Endothelial cell (in vitro differentiated cells): ENCODE measurements at places on chromosomes 13 and 19. TPM values are rescaled to one million over a fixed set of nuclear protein-coding genes. Genes with fewer than 3 reads are reported as not detected.

DNA sequence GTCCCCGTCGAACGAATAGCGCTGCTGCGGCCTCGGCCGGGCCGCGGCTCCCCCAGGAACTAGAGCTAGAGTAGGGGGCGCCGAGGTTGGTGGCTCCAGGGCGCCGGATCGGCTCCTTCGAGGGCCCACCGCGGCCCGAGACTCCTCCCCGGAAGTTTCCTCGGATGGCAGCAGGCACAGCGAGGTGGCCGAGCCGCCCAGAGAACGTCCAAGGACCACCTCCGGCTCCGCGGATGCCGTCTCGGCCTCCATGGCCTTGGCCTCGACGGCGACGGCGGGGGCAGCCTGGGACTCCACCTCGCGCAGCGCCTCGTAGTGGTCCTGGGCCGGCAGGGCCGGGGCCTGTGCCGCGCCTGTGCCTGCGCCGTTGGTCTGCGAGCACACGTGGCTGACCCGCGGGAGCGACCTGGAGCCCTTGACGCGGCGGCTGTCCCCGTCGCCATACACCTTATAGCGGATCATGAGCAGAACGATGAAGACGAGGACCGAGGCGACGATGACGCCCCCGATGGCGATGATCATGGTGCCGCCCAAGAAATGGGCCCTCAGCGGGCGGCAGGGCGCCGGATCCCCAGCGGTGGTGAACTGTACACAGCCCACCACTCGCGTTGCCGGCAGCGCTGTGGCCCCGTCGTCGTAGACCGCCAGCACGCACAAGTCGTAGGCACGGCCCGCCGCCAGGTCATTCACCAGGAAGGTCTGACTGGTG is 11.8 kb downstream of the IFNL1 start:
- DNase-seq: peak; percentile 33

Gene CEACAM7
- not detected for total RNA-seq

Gene ZNF497
- total RNA-seq: 3.6 TPM

- DNase-seq: no peak
Measured at GRCh38 chr13:53138376-53139036, 109.9 kb downstream of the OLFM4 start.

DNA sequence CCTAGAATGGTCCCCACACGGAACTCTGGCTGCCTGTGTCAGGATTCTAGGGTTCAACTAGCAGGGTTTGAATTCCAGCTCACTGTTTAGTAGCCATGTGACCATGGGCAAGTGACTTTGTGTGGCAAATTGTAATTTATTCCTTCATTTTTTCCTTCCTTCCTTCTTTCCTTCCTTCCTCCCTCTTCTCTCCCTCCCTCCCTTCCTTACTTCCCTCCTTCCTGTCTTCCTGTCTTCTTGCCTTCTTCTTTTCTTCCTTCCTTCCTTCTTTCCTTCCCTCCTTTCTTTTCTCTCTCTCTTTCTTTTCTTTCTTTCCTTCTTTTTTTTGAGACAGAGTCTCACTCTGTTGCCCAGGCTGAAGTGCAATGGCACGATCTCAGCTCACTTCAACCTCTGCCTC is 8.5 kb upstream of the DENND1C start:
- DNase-seq: no peak

GRCh38 chr19:45280471-45280961 is 29.4 kb downstream of the MARK4 start:
- peak; percentile 31 for DNase-seq

- no peak for DNase-seq
Measured at GRCh38 chr13:100523981-100524386, 64.6 kb downstream of the GGACT start.
